AML-193 (cell line): ENCODE measurements at places on chromosomes 16 and 17.

- DNase-seq, result no peak
Observed at GRCh38 chr16:445566-445965, 20.1 kb downstream of the RAB11FIP3 start.

GRCh38 chr17:45997624-45998023 is 1.4 kb upstream of the STH start:
- DNase-seq, result no peak

GRCh38 chr17:78147315-78147998 is 1.3 kb downstream of the C17orf99 start:
- no peak for DNase-seq

- DNase-seq, result no peak
Observed at GRCh38 chr16:12546918-12547607, 256.6 kb downstream of the CPPED1 start.

- no peak for DNase-seq
Observed at GRCh38 chr16:86984343-86984742, 332.8 kb downstream of the C16orf95 start.

DNA sequence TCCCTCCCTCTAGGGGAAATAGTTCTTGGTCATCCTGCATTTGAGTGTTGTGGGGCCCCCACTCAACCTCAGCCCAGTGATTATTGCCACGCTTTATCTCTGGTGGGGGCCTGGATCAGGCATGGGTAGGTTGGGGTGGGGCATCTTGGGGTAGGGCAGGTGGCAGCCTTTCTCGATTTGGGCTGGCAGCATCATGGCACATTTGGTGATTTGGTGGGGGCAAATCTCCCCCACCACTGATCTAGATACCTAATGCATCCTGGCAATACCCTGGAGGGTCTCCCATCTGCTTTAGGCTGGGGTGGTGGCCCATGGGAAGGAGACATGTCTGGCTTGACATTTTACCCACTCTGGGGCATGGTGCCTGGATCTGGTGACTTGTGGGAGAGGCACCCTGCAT is 40.2 kb downstream of the NLRP1 start:
- no peak for DNase-seq

DNA sequence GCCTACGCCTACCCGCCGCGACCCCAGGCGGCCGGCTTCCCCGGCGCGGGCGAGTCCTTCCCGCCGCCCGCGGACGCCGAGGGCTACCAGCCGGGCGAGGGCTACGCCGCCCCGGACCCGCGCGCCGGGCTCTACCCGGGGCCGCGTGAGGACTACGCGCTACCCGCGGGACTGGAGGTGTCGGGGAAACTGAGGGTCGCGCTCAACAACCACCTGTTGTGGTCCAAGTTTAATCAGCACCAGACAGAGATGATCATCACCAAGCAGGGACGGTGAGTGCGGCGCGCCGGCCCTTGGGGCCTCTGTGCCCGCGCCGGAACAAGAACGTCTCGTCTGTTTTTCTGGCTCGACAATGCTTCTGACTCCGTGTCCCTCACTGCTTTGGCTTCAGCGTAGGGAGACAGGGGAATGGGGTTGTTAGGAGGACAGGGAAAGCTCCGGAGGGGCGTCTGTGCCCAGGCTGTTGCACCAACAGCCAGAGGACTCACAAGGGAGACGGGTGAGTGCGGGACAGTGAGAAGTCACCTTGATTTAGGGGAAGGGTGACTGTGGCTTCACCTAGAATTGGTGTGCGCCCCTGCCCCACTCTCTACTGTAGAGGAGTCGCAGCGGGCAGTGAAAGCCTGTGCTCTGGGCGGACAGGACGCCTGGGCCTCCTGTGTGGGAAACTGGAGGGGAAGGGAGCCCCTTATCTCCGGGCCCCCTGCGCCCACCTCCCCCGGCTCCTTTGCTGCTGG is 806 bp downstream of the TBX21 start:
- no peak for DNase-seq

DNA sequence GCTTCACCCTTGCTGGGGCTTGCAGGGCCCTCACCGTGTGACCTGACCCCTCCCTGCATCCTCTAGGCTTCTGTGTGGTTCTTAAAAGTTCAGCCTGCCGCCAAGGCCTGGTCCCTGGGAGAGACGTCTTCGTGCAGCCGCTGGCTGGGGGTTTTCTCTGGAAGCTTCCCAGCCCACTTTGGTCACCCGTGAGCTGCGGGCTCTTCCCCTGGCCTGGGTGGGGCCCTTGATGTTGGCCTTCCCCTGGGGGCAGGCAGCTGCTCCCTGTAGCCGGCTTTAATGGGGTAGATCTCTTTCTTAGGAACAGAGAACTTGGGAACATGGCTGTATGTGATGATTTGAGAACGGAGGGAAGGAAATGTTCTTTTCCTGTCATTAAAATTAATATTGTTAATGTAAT is 32.7 kb downstream of the ZNF750 start:
- DNase-seq, result no peak

DNA sequence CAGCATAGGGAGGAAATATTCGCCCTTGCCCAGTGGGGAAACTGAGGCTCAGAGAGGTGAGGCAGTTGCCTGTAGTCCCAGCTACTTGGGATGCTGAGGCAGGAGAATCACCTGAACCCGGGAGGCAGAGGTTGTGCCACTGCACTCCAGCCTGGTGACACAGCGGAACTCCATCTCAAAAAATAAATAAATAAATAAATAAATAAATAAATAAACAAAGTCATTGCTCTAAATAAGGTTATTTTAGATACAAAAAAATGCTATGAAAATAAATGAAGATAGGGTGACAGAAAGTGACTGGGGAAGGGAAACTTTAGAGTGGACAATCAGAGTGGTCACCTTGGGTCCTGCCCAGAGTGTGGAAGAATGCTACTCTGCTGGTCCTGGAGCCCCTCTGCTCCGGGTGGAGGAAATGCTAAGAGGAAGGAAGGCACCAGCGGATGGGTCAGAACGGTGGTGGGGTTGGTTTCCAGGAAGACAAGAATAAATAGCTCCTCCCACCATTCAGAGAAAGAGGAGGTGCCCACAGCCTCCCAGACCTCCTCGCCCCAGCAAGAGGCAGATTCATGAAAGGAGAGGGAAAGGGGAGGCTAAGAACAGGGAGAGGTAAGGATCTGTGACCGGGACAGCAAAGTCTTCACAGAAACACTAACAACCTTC is 17.6 kb downstream of the TRPV3 start:
- no peak for DNase-seq

- no peak for DNase-seq
Observed at GRCh38 chr17:61007980-61008379, 330.3 kb downstream of the BCAS3 start.

- DNase-seq, result no peak
Observed at GRCh38 chr17:8577868-8578267, 52.7 kb downstream of the MYH10 start.

- DNase-seq, result no peak
Observed at GRCh38 chr17:231191-231965, 49.9 kb upstream of the DOC2B start.

DNA sequence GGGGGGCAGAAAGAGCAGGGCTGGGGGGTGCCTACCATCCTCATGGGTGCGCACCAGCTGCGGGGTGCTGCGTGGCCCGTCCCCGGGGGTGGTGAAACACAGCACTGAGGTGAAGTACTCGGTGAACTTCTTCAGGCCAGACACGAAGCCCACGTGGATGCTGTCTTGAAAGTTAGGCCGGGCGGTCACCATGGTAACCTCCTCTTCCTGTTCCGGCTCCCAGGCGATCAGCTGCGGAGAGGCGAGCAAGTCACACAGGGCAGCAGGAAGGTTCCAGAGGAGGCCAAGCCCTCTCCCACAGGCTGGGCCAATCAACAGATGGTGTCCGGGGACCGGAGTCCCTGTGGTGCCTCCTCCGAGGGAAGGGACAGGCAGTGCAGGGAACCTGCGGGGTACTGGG is 90.1 kb upstream of the CDC42EP4 start:
- no peak for DNase-seq

DNA sequence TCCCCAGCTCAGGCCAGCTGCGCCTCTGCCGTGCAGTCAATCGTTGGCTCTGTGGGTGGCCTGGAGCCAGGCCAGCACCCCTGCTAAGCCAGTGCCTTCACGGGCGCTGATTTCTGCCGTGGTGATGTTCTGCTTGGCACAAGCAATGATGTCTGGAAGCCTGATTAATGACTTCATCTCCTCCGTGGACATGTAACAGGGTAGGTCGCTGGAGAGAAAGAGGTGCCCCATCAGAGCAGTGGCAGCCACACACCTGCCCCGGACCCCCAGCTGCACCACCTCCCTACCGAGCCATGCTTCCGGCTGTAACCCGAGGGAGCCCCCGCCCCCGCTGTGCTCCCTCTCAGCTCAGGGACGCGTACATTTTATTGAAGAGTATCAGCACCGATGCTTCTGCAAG is 1.9 kb downstream of the ARL16 start:
- DNase-seq, result no peak

DNA sequence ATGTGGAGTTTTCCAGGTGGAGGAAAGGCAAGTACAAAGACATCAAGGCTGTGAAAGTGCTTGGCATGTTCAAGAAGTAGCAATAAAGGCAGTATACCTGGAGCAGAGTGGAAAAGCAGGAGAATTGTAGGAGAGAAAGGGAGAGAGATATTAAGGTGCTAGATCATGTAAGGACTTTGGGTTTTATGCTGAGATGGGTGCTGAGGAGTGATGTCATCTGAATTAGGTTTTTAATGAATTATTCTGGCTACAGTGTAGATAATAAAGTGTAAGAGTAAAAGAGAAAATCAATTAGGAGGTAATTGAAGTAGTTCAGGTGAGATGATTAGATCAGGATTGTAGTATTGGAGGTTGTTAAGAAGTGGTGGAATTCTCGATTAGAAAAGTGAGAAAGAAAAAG is 34.0 kb downstream of the NFAT5 start:
- no peak for DNase-seq

- no peak for DNase-seq
Observed at GRCh38 chr16:66023481-66023880, 343.0 kb upstream of the CDH5 start.

- DNase-seq, result peak; percentile 27
Observed at GRCh38 chr16:73878611-73879010, 418.0 kb upstream of the PSMD7 start.

GRCh38 chr17:71849783-71850768 is 270.7 kb upstream of the SOX9 start:
- DNase-seq, result no peak

DNA sequence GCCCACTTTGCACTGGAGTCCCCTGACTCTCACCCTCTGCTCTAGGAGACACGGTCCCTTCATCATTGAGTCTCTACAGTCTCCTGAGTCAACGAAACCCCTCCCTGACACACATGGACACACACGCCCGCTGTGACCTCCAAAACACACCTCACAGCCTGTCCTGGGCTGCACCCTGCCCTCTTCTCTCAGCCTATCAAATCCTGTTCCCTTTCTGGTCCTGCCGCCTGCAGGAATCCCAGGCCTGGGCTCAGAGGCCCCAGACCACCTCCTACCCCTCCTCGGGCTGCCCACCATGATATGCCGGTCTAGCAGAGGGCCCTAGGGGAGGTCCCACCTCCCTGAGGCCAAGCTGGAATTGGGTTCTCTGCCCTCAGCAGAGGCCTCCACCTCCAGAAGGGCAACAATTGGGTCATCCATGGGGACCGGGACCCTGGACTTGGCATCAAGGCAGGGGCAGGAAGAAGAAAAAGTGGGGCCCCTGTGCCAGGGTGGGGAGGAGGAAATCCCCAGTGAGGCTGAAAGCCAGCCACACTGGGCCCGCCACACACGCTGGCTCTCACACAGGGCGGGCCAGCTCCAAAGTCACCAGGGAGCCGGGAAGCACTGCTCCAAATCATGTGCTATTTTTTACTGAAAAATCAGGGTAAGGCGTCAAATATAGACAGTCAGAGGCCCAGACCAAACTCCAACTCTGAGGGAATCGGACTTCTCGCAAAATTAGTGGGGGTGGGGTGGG is 3.4 kb downstream of the PPP1R9B start:
- no peak for DNase-seq

GRCh38 chr17:65920996-65921395 is 270.9 kb downstream of the CEP112 start:
- DNase-seq, result no peak

GRCh38 chr17:66353937-66354401 is 51.6 kb downstream of the PRKCA start:
- DNase-seq, result no peak

DNA sequence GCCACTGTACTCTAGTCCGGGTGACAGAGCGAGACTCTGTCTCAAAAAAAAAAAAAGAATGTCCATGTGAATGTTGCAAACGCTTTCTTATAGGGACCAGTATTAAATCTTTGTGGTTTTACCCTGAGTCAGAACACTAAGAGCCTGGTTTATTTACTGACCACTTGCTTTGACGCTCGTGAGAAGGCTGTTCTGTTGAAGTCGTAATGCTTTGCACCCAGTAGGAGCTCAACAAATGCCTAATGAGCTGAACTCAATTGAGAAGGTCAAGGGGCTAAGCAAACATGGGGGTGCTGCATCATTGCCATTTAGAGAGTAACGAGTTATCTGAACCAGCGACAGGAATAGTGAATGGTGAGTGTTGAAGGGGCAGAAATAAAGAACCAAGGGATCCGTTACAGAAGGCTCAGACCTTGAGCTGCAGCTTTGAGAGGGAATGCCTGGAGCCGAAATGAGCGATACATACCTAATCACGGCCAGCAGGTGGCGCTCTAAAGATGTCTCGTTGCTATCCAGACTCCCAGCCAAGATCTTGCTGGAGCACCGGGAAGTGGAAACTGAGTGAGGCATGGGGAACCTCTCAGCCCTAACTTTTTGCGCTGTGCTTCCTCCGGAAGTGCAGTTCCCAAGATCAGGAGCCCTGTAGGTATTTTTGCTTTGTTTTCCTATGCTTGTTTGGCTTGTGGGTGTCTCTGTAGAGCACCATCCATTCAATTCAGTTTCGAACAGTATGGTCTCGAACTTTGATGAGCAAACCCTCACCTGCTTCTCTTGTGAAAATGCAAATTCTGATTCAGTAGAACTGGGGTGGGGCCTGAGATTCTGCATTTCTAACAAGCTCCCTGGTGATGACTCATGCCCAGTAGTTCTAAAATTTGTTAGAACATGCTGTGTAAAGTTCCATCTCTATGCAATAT is 12.6 kb upstream of the RNF222 start:
- DNase-seq, result peak; percentile 57

- DNase-seq, result peak; percentile 29
Observed at GRCh38 chr17:8223356-8224126, 13.2 kb upstream of the AURKB start.

DNA sequence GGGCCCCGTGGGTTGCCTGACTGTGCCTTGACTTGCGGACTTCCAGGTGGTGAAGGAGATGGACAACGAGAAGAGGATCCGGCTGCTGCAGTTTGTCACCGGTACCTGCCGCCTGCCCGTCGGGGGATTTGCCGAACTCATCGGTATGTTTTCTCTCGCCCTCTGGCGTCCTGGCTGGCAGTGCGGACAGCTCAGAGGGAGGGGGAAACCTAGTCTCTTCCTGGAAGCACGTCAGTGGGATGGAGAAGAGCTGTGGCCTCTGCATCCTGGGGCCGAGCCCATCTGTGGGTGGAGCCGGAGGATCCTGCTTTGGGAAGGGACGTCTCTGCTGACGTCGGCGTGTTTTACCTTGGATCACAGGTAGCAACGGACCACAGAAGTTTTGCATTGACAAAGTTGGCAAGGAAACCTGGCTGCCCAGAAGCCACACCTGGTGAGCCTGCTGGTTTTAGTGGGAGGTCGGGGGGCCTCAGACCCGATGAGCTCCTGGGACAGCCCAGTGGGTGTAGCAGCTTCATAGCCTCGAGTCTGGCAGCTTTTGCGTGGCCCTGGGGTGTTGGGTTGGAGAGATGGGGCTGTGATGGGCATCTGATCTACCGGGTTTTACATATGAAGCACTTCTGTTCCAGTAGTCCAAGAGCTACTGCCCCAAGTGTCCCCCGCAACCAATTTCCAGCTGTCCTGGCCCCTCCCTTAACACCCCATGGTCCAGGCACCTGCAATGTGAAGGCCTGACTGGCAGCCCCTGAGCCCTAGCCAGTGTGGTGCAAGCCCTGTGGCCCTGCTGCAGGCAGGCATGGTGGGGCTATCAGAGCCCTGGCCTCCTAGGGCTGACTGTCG is 11.9 kb upstream of the CLEC18A start:
- no peak for DNase-seq
